Activated CD4-positive, alpha-beta T cell treated with anti-CD3 and anti-CD28 coated beads, Interleukin-2, amount 50 U/mL, for 16 hours (primary cell): ENCODE measurements at places on chromosomes 4 and X.

- no peak for DNase-seq
Measured at GRCh38 chrX:155577682-155578081, 35.1 kb downstream of the TMLHE start.

- no peak for DNase-seq
Measured at GRCh38 chr4:87565746-87566145, 36.6 kb upstream of the SPARCL1 start.

DNA sequence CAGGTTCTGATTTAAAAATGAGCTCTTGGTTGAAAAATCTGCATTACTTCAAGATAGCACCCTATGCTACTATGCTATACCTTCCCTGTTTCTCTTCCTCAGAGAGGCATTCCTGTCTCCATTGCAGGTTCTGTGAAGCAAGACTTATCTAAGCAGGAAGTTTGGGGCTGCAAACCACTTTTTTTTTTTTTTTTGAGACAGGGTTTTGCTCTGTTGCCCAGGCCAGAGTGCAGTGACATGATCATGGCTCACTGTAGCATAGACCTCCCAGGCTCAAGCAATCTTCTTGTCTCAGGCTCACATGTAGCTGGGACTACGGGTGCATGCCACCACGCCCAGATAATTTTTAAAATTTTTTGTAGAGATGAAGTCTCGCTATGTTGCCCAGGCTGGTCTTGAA, 4.0 kb upstream of the CCNG2 start:
- no peak for DNase-seq

DNA sequence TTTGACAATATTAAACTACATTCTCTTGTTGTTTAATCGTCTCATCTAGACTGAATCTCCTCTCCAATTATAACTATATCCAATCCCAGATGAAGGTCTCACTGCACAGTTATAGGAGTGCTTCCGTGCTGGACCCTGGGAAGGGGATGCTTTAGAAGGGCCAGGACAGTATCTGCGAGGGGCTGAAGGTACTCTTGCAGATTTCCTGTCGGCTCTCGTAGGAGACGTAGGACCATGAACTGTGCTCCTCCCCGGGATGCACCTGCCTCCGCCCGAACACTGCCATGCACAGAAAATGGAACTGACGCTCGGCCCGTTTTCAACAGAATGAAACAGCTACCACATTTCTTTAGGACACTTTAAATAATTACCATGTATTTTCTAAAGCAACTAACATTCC, 39.4 kb downstream of the FAT1 start:
- DNase-seq: no peak

GRCh38 chr4:149166365-149166764, 649.3 kb downstream of the IQCM start:
- DNase-seq: no peak

DNA sequence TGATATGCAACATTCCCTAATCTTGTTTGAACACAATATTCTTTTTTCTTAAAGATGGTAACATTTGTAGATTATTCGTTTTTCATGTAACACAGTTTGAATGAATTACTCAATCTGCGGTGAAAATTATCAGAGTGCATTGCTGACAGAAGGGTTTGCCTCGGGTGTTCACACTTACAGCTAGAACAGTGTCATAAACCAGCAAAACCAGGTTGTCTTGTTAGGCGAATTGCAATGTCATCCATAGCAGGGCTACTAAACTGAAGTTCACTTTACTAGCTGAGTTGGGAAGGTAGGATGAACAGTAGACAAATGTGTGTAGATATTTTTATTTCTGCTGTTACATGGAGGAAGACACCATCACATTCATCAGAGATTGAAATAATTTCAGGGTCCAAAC, 98.9 kb downstream of the SLC39A8 start:
- DNase-seq: no peak

DNA sequence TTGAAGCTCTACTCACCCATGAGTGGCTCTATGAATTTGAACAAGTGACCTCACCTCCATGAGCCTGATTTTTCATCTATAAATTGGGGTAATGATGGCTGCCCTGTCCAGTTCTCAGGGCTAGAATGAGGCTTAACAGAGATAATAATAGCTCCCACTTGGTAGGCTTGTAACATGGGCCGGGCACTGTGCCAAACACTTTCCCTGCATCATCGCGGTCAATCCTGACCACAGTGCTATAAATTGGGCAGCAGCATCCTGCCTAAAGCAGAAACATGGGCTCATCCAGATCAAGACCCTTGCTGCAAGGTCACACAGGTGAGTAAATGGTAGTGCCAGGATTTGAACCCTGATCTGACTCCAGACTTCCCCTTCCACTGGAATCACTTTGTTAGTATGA, 12.8 kb downstream of the APLN start:
- no peak for DNase-seq

DNA sequence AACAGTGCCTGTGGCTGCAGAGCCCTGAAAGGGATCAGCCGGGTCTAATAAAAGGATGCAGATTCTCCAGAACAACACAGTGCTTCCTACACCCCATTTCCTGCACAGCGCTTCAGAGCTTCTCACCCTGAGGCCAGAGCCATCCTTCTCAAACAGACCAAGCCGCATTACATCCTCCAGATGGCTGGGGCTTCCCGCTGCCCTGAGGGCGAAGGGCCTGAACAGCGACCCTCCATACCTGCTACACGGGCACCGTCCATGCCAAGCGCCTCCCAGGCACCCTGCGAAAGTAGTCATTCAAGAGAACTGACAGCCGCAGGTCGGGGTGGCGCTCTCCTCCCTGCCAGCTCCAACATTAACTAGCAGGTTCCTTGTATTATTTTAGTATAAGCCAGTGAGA, 36.5 kb downstream of the ACOX3 start:
- DNase-seq: no peak

DNA sequence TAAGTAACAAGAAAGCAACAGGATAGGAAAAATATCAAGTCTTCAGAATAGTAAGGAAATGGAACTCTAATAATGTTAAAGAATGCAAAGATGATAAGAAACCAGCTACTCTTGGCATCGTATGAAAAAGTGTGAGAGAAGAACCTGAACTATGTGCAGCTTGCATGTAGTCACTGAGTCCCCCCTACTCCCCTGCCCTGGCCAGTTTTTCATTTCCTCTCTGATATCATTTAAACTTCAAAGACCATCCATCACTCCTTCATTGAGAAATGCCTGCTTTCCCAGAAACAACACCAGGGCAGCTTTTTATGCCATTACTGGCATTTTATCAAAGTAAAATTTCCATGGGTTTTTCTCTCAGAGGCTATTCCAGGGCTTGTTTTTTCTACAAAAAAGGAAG, 28.1 kb downstream of the INPP4B start:
- DNase-seq: no peak

DNA sequence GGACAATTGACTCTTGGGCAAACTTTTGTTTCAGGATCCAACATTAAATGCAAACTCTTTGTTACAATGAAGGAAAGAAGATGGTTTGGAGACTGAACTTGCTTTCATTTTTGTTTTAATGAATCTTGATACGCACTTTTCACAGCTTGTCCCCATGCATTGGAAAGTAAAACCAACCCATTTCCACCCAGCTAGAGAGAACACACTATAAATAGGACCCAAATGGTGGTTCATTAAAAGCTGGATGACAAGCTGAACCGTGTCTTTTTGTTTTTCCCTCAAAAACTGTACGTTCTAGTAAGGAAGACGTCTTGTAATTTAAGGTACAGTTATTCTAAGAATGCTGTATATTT, 95.3 kb upstream of the EGFL6 start:
- DNase-seq: no peak

GRCh38 chr4:117331817-117332216, 246.4 kb upstream of the TRAM1L1 start:
- DNase-seq: no peak

DNA sequence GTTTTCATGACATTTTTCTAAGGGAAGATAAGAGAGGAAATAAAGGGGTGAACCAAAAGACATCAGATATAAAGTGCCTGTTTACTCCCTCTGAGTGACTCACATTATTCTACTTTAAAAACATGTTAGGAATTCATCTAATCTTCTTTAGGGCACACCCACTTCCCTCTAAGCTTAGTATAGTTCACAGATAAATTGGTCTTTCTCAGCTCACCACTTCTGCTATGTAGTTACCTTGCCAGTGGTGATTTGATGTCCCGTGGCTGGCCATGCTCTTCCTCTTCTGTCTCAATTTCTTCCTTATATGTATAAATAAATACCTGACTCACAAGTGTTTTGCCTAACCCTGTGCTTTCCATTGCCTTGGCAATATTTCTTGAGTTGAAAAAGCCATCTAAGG, 96.8 kb downstream of the PDLIM5 start:
- DNase-seq: no peak

- DNase-seq: no peak
Measured at GRCh38 chr4:160127211-160127610, 1024.3 kb downstream of the RAPGEF2 start.

DNA sequence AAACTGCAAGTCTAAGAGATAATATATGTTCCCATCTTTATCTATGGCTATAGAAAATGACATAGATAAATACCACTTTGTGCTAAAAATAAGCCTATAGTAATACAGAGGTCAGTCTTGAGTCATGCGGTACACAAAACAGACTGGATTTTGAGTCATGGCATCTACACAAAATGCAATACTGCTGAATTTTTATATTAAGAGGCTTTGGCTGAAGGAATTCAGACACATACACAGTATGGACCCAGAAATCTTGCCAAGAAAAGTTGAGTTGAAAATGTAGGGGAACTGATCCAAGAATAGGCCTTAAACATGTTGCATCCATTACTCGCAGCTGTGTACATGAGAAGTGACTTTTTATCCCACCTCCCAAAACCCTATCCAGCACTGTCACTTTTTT, 184.4 kb downstream of the TENM3 start:
- DNase-seq: no peak

GRCh38 chr4:168860827-168861226, 149.2 kb downstream of the CBR4 start:
- DNase-seq: no peak

DNA sequence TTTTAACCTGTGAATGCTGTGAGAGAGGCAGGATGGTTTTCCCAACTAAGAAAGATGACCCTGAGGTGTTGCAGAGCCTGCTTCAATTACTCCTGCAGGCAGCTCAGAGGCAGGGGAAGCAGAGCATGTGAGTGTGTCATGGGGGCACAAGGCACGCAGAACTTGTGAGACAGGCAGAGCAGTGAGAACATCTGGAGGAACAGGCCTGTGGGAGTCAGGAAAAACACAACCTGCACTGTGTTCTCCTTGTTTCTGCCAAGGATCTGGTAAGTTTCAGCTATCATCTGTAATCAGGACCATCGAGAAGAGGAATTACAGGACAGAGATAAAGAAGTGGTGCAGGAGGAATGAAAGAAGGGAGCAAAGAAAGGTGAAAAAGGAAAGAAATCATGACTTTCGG, 741.8 kb upstream of the INTU start:
- no peak for DNase-seq

DNA sequence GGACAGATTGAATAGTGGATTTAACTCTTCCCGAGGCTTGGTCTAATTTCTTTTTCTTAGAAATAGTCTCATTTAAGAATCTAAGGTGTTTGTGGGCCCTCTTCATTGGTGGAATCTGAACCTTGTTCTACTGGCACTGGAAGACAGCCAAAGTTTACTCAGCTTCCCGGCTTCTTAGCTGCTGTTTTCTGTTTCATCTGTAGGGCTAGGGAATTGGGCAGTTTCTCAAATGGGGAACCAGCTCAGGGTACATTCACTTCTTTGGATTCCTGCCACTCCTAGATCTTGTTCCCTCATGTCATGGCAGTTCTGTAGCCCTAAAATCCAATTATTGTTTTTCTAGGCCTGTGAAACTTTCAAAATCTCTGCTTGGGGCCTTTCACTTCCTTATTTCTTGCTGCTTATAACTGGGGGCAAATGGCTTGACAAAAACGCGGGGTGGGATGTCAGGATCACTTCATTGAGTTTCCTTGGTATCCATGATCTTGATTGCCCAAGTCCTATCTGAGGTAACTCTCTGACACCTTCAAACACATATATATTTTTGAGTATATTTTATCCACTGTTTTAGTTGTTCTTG, 985.0 kb downstream of the C4orf33 start:
- DNase-seq: no peak

DNA sequence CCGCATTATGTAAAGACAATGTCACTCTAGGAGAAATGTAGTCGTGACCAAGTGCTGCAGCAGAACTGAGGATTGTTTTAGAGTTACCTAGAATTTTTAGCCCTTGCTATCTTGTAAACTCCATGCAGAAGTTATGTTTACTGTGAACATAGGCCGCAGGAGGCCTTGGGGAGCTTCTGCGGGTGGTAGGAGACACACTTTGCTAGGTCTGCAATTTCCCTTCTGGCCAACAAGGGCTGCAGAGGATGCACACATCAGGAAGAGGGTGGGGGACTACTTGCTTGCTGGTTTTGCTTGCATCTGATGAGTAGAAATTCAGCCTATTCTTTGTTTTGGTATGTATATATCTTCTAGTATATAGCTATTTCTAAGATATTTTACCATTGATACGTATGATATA, 23.1 kb downstream of the BANK1 start:
- no peak for DNase-seq

- DNase-seq: no peak
Measured at GRCh38 chr4:171779301-171779700, 33.9 kb upstream of the GALNTL6 start.

- no peak for DNase-seq
Measured at GRCh38 chr4:114599231-114599902, 760 bp downstream of the UGT8 start.

GRCh38 chr4:3527914-3528876, 4.0 kb downstream of the LRPAP1 start:
- no peak for DNase-seq

- no peak for DNase-seq
Measured at GRCh38 chrX:13463608-13464007, 105.8 kb upstream of the EGFL6 start.

DNA sequence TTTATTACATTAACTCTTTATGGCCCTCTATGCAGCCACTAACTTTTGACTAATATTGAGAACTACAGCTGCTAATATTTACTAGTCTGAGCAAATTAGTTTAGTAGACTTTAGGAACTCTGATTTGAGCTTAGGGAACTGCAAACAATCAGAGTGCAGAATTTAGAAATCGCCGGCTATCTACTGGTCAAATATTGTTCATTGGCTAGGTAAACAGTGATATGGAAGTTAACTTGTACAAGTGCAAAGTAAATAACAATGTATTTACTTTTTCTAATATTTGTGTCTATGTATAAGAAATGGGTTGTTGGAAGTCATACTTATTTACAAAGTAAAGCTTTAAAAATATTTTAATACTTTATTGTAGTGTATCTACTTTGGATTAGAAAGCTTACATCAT, 279.6 kb downstream of the CFAP299 start:
- DNase-seq: no peak

GRCh38 chrX:77404419-77404818, 42.8 kb upstream of the FGF16 start:
- DNase-seq: no peak

GRCh38 chrX:93741811-93742210, 67.8 kb downstream of the FAM133A start:
- DNase-seq: no peak

GRCh38 chr4:148116264-148116663, 325.9 kb downstream of the NR3C2 start:
- no peak for DNase-seq

GRCh38 chr4:13047591-13047990, 436.5 kb downstream of the RAB28 start:
- no peak for DNase-seq

- DNase-seq: no peak
Measured at GRCh38 chr4:176063718-176064117, 1.9 kb upstream of the WDR17 start.
